ENCODE measurements at places on chromosomes 11 and 22.

GRCh38 chr11:67316882-67317204 lies 13.5 kb downstream of the SSH3 start:
- no peak for DNase-seq

DNA sequence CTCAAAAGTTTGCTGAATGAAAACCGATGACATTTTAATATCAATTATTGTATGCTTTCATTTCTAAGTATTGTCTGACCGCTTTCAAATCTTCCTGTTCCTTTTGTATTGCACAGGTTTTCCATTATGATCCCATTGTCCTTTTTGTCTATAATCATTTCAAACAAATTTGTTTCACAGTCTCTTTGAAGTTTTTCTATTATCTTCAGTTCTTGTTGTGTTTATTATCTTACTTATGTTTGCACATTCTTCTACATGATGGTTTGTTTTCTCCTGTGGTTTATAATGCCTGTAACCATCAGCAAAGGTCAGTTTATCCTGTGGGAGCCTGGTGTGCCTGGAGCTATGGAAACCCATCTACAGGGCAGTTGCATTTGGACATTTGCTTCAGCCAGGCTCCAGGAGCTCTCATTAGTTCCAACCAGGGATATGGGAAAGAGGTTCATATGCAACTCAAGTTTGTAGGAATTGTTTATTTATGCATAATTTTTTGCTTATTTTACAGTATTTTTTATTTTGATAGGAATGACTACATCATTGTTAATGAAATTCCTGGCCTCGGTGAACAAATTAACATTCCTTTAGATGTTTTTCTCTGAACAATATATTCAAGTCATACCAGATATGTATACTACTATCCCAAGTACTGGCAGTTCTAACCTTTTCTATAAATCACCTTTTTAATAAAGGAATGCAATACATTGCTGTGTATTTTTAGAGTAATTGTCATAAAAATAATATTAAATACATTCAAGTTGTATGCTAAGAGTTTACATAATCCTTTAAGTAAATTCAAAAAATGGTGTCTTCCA lies 179.2 kb downstream of the SBF2 start:
- DNase-seq = no peak

DNA sequence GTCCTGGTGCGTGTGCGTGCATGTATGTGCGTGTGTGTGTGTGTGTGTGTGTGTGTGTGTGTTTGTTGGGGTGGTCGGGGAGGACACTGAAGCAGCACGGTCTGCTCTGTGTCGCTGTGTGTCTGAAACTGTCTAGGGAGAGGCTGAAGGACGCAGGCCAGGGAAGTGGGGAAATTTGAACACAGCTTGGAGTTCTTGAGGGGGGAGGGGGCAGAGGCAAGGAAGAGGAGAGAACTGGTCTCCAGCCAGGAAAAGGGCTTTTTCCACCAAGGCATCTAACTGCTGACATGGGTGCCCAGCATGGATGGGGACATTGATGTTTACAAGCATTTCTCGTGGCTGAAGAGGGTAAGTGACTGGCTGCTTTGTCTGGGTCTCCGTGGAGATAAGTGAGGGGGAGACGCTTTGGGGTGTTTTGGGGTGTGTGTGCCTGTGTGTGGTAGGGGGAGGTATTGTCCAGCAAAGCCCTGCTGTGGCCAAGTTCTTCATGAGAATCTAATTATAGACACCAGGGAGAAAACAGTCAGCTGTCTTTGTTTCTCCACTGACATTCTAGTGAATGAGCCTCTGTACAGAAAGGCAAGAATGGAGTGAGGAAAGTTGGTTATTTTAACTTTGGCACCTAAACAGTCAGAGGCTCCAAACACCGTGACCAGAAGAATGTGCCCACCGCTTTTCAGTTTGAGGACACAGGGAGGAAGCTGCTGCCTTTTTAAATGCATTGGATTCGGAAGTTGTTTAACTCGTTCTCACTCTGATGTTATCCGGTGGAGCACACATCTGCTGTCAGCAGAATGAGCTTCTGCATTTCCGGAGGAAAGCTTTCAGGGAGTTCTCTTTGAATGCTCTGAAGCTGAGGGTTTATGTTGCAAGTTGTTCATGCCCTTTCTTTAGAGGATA lies 63.7 kb downstream of the PPFIBP2 start:
- DNase-seq = peak; percentile 64

DNA sequence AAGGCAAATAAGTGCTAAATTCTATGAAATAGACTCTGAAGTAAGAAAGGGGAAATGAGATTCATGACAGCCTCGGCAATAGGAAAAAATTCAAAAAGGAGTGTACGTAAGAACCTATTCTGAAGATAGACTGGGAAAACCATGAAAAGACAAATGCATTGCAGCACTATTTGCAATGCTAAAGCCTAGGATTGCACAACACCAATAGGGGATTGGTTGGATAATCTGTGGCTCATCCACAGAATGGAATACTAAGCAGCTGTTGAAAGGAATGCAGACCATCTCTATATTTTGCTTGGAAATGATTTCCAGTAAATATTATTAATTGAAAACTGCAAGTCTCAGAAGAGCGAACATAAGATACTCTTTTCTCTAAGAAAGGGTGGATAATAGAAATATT lies 91.7 kb upstream of the CLMP start:
- DNase-seq = no peak

DNA sequence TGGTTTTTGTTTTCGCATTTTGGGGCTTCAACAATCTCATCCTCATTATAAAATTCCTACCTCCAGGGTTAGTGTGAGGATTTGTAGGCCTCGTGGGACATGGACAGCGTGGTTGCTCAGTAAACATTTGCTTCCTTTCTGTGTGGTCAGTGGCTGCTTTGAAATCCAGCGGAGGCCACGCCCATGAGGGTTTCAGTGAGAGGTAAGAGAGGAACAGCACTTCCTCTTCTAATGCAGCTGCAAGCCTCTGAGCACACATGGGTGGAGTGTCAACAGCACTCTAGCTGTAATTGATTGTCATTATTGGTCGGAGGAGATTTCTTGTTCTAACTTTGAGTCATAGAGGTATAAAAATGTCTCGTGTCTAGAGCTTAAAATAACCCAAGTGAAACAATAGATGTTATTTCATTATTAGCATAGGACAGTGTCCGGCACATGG lies 6.0 kb upstream of the ARHGAP42 start:
- no peak for DNase-seq

DNA sequence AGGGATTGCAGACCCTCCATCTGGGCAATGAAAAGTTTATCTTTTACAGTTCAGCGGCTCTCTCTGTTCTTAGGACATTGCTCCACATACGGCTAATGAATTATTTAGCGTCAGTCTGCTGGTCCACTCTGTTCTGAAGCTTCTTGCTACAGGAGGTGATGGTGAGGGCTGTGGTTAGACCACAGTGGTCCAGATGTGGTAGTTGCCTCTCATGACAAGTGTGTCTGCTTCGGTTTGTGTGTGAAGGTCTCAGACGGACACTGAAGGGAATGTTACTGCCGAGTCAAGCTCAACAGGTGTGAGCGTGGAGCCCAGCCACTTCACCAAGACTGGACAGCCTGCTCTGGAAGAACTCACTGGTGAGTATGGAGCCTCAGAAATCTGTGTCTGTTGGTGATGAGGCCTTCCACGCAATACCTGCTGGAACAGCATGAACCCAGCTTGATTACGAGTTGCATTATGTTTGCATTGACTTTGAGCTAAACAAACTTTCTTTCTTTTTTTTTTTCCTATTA lies 220.8 kb downstream of the DBX1 start:
- no peak for DNase-seq

- DNase-seq = no peak
Measured at GRCh38 chr22:20646415-20646814, 127.5 kb upstream of the SERPIND1 start.

- no peak for DNase-seq
Measured at GRCh38 chr22:23840026-23840425, 1.2 kb upstream of the DERL3 start.

- no peak for DNase-seq
Measured at GRCh38 chr22:32353292-32353691, 4.4 kb upstream of the RFPL3 start.
